T-cell (primary cell): ENCODE measurements at places on chromosomes 4 and X.

DNA sequence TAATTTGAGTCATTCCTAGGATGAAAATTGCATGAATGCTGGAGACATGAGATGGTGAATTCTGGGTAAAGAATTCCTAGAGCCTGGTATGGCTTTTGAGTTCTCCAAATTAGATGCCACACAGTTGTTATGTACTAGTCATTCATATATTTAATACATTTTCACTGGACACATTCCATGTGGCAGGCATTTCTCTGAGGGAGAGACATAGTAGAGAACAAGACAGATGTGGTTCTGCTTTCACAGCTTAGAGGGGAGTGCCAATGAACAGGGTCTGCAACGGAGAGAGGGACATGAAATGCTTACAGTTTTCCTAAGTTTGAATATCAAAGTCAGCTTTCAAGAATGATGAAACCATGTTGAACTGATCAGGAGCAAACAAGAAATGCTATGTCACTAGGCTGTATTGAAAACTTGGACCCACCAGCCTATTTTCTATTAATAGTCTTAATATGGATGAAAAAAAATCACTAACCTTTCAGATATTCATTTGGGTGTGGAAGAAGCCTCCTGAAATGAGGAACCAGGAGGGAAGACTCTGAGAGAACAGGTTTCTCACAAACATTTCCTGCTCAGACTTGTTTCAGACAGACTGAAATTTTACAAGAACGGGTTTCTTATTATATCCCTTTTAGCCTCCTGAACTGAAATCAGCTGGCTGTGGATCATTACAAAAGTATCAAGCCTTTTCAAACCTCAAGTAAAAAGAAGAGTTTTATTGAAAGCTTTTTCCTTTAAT is 276.0 kb upstream of the TET2 start:
- no peak for DNase-seq

- DNase-seq: no peak
Measured at GRCh38 chrX:69015564-69016292, 149.5 kb downstream of the PJA1 start.

- no peak for DNase-seq
Measured at GRCh38 chrX:106987488-106987887, 12.5 kb downstream of the MORC4 start.

DNA sequence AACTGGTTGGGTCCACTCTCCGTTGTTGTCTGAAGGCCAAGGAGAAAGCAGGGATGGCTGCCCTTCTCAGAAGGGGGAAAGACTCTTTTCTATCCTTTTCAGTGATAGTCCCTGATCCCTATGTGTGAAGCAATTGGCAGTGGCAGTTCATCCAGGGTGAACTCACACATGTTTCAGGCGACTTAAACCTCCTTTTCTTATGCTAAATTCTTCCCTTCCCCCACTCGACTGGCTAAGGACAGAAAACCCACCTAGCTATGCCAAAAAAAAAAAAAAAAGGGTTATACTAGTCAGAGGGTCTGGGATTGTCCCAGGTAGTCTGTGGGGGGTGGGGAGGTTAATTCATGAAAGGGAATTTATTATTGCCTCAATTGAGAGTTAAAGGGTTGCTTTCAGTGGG is 12.2 kb upstream of the ZNF280C start:
- no peak for DNase-seq

- DNase-seq: no peak
Measured at GRCh38 chrX:70172221-70172620, 5.1 kb upstream of the DGAT2L6 start.

- no peak for DNase-seq
Measured at GRCh38 chr4:25358515-25359275, 18.4 kb upstream of the ANAPC4 start.

- DNase-seq: no peak
Measured at GRCh38 chrX:44306356-44306755, 37.1 kb downstream of the EFHC2 start.

GRCh38 chrX:24676403-24677024 is 17.2 kb upstream of the POLA1 start:
- no peak for DNase-seq

- DNase-seq: no peak
Measured at GRCh38 chrX:33741807-33742206, 390.3 kb downstream of the FAM47A start.

DNA sequence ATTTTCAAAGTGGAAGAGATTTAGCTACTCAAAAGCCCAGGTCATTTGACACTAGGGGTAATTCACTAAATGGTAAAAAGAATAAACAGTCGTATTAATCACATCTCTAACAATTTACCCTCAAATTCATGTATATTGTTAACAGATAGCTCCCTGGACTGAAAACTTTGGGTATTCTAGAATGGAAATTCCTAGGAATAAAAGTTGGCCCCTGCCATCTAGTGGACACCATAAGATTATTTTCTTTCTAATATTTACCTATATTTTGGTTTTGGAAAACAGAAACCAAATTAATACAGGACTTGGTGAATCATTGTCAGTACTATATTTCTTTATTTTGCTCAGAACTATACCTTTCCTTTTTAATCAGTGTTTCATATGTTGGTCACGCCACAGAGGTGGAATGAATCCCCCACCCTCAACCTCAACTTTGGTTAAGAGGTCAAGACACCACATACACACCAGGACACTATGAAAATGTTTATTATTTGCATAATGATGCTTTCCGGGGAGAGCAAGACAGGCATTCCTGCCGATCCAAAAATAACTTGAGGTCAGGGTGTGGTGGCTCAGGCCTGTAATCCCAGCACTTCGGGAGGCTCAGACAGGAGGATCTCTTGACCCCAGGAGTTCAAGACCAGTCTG is 96.2 kb upstream of the APOOL start:
- no peak for DNase-seq

DNA sequence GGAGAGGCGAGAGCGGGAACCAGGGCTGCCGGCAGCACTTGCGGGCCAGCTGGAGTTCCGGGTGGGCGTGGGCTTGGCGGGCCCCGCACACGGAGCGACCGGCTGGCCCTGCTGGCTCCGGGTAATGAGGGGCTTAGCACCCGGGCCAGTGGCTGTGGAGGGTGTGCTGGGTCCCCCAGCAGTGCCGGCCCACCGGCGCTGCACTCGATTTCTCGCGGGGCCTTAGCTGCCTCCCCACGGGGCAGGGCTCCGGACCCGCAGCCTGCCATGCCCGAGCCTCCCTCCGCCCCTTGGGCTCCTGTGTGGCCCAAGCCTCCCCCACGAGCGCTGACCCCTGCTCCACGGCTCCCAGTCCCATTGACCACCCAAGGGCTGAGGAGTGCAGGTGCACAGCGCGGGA is 25.2 kb upstream of the KIT start:
- no peak for DNase-seq

- no peak for DNase-seq
Measured at GRCh38 chrX:40784516-40785151, 49.3 kb upstream of the MED14 start.
